ENCODE measurements at places on chromosomes 11 and 22.

- DNase-seq: no peak
Measured at GRCh38 chr11:7967097-7967496, 1.9 kb upstream of the NLRP10 start.

- DNase-seq: no peak
Measured at GRCh38 chr11:46240371-46240770, 37.1 kb upstream of the CREB3L1 start.

GRCh38 chr22:17578136-17578754, 14.9 kb downstream of the SLC25A18 start:
- DNase-seq: no peak

- DNase-seq: no peak
Measured at GRCh38 chr22:44584256-44584902, 86.3 kb upstream of the RTL6 start.

GRCh38 chr22:16601437-16602223, 9.0 kb upstream of the CCT8L2 start:
- no peak for DNase-seq

GRCh38 chr11:58060535-58060934, 29.8 kb downstream of the OR6Q1 start:
- DNase-seq: no peak

DNA sequence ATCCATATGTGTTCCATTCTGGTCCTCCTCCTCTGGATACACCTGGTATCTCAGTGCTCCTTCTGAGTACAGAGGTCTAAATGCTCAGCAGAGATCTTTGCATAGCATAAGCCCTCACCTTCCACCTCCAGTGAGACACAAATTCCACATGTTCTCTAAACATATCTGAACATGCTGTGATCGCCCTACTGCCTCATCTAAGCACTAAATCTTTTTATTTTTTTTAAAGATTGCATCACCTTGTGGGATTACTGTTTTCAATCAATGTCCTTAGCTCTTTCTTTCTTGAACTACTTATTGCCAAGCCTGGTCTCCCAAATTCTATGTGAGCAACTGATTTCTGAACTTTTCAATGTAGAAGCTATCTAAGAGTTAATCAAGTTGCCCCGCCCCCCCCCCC, 113.4 kb downstream of the TRPC6 start:
- DNase-seq: no peak

DNA sequence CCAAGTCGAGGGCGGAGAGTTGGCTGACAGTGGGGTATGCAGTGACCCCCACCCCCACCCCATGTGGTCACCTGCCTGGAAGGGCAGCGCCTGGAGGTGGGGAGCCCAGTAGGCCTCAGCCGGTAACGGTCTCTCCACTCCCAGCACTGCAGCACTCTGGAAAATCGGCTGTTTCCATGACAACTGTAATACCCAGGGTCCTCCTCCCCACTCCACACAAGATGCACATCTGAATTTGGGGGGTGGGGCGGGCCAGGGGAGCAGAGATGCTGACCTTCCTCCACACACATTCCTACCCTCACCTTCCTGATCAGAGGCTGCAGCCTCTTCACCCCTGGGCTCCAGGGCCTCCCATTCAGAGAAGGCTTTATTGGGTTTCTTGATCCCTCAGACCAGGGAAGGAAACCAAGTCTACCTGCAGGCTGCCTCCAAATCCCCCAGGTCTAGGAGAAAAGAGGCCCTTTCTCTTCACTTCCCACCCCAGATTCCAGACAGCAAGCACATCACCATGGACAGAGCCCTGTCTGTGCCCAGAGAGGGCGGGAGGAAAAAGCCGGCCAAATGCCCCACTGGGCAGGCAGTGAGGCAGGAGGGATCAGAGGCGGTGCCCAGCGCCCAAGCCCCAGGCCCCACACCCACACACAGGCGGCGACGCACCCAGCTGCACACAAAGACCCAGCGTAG, 46.5 kb downstream of the SLC22A12 start:
- no peak for DNase-seq

DNA sequence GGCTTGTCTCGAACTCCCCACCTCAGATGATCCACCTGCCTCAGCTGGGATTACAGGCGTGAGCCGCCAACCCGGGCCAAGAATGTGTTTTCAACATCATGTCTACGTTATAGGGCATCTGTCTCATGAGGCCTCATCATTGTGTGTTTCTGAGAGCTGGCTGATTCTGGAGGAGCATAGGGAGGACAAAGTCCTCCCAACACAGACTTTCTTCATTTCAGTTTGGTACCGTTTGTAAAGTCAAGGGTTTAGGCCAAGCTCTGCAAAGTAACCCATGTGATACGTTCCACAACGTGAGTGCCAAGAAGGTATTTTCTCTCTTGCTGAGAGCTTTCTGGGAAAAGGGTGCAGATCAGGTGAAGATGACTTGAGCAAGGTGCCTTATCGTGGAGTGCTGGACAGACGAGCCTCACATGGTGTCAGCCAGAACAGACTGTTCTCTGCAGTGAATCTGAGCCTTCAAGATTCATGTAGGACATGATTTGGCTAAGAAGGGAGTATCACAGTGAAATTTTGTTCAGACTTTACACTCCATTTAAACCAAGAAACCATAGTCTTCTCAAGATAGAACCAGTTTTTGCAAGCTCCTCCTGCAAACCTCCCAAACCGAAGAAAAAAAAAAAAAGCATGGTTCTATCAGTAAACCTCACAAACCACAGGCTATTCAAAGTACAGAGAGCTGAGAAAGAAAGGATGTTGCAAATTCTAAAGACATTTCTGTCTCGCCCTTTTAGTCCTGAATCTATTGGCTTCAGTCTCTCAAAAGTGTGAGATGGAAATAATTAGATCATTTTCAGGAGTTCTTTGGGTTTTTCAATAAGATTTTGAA, 71.7 kb downstream of the DBX1 start:
- DNase-seq: no peak

- DNase-seq: no peak
Measured at GRCh38 chr11:129225190-129225589, 33.1 kb upstream of the ARHGAP32 start.

- DNase-seq: no peak
Measured at GRCh38 chr11:45337583-45338360, 51.6 kb upstream of the SYT13 start.

- DNase-seq: no peak
Measured at GRCh38 chr22:23845265-23846080, 6.7 kb upstream of the DERL3 start.

All from stimulated activated CD8-positive, alpha-beta memory T cell treated with anti-CD3 and anti-CD28 coated beads, Interleukin-2, amount 100 ng/mL, for 1 hour (primary cell).